ENCODE measurements at places on chromosomes 6 and 20.

GRCh38 chr6:41159415-41160082, 3.4 kb downstream of the TREM2 start:
- no peak for DNase-seq

DNA sequence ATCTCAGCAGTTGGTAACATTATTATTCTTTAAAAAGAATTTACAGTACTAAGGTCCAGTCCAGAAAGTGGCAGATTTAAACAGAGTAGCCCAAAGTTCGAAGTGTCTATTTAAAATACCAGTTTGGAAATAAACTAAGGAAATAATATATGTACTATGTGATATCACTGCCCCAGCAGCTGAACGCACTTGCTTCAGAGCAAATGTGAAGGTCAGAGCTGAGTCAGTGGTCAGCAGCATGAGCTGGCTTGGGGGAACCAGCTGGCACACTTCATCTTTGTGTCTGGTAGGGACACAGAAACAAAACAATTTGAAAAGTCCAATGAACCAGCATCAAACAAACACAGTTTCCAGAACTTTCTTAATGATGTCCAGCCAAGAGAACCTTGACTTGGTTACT, 15.4 kb downstream of the TMEM14B start:
- DNase-seq: no peak

DNA sequence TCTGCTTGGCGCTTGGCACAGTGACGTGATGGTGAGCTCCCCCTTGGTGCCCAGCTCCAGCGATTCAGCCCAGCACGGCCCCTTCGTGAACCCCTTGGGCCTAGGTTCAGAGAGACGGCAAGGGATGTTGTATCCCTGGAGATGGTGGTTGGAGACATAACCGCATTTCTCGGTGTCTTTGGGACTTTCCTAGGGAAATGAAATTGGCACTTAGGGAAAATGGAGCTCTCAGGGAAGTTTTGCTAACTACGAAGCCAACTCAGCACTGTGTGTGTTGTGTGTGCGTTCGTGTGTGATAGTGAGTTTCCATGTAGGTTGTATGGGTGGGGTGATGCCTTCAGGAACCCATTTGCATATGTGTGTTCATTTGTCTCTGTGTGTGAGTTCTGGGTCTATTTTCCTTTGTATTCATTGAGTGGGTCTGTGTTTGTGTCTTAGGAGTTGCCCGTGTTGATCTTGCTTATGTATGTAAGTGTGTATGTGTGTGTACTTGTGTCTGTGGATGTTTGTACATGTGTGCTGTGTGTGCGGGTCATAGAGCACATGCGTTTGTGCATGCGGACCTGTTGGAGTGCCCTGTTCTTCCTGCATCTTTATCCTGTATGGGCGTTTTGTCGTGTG, 46.4 kb downstream of the HNF4A start:
- DNase-seq: no peak

DNA sequence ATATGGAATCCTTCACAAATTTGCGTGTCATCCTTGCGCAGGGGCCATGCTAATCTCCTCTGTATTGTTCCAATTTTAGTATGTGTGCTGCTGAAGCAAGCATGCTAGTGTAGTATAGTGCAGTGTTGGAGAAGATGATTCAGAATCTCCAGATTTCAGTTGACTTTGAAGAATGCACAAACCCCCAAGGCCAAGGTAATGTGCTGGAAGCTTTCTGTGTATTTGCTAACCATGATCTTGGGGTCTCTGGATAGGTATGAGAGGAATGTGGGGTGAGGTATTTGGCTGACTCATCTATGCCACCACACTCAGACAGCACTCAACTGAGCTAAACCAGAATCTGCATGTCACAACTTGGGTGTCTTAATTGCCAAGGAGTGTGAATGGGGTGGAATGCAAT, 42.6 kb upstream of the DEK start:
- no peak for DNase-seq

GRCh38 chr6:149963462-149964307, at the start of gene ULBP1:
Gene ULBP1, plus strand, starts transcription at chr6:149963943. Its CDS starts 107 bp downstream, at chr6:149964050.
- DNase-seq: peak; percentile 80

- DNase-seq: no peak
Observed at GRCh38 chr20:11540558-11540957, 377.1 kb upstream of the BTBD3 start.

DNA sequence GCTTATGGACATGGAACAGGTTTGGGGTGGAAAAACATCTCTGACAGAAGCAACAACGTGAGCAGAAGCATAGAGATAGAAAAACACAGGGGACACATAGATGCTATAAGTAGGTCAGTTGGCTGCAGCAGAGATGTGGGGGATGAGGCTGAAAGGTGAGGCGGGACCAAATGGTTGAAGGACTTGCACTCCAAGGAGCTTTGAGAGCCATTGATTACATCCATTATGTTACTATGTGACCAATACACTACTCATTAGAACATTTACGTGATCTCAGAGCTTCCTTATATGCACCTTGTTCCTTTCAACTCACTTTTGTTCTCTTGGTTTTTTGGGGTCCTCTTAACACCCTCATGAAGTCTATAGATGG, 47.9 kb upstream of the TTPAL start:
- no peak for DNase-seq

DNA sequence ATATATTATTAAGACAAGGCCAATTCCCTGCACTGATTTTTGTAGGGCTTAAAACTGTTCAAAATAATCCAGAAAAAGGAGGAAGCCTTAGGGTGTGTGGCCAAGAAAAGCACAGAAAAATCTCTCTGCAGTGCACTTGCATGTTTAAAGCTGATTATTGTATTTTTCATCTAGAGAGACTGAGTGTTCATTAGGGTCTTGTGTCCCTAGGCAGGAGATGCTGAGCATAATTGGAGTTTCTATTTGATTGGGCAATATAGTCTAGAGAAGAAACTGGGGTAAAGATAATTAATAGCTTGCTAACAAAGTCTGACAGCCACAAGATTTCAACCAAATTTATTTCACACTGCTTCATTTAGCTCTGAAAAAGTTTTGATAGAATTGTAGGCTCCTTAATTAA, 2.4 kb downstream of the FLRT3 start:
- DNase-seq: no peak

DNA sequence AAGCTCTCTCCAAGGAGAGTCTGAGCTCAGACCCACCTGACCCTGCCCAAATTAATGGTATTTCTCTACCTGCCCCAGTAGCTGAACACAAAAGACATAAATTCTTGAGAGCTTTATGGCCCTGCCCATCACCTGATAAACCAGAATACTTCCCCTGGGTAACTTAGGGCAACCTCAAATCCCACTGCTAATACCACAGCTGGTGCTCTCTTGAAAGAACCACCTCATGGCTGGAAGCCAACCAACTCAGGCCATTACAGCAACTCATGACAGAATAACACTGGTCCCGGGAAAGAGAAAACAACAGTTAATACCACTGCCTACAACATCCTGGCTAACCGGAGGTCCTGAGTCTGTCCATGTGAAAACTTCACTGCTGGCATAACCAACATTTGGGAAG, 328.6 kb downstream of the NKAIN2 start:
- DNase-seq: no peak

GRCh38 chr6:130966344-130966980, 96.6 kb downstream of the EPB41L2 start:
- no peak for DNase-seq

- no peak for DNase-seq
Observed at GRCh38 chr6:151380848-151381205, 10.5 kb downstream of the ZBTB2 start.

DNA sequence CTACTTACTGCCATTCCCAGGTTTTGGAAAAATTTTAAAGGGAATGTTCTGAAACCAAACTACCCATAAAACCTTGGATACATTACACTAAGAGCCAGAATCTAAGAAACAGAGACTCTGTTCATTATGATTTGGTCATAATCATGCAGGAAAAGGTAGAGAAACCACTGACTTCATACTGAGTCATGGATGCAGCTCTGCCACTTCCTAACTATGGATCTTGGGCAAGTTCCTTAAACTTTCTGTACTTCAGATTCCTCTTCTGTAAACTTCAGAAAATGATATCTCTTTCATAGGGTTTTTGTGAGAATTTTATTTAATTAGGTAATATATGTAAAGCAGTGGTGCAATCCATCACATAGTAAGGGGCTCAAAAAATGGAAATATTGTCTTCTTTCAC, 20.0 kb downstream of the PLA2G7 start:
- no peak for DNase-seq

DNA sequence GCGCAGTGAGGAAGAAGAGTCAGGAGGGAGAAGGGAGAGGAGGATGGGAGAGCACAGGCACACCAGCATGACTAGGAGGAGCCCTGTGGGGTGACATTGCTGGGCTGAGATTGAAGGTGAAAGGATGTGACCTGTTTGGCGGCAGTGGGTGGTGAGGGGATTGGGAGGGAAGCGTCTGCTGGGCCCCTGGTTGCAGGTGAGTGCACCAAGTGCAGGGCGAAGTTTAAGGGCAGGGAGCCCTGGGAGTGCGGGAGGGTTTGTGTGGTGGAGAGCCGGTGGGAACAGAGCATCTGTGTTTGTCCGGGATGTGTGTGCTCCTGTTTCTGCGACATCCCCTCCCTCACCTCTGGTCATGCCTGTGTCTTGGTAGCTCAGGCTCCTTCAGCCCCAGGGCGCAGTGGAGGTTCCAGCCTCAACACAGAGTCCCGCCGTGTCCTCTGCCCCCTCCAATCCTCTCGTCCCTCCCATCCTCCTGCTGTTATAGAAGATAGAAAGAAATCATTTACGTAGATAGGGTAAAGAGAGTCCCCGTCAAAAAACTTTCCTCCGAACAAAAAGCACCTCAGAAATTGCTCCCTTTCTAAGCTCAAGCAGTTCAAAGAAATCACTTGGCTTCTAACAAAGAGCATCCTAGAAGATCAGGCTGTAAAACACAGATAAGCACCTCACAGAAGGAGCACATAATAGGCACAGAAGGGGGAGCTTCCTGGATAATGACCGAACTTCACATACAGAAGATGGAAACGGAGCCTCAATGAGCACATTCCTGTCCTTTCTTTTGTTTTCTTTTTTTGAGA, 25.0 kb downstream of the ULBP1 start:
- no peak for DNase-seq

DNA sequence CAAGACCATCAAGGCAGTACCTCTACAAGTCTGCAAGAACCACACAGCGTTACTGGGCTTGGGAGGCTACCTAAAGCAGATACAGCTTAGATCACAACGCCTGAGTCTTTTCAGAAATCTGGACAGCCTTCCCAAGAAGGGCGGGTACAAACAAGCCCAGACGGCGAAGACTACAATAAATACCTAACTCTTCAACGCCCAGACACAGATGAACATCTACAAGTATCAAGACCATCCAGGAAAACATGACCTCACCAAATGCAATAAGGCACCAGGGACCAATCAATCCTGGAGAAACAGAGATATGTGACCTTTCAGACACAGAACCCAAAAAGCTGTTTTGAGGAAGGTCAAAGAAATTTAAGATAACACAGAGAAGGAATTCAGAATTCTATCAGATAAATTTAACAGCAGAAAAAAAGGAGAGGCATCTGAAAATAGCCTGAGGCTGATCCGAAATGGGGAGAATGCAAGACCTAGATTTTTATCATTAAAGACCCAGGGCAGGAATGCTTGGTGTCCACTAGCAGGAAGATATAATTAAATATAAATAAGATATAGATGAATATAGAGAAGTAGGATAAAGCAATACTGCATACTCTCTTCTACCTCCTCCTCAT, 131.7 kb upstream of the COL21A1 start:
- no peak for DNase-seq

DNA sequence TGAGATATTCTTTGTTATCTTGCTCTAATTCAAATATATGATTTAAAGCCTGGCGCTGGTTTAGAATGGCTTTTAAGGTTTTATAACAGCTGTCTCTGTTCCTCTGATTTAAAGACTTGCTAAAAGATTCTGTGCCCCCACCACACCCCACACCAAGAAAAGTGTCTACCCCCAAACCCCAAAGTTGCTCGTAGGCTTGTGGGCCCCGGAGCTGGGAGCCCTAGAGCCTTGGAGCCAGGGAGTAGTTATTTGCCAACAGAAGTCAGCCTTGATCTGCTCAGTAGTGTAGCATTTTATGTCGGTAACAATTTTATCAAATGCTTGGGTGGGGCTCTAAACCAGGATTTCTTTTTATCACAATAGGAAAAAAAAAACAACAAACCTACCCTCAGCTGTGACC, 105.2 kb upstream of the TRAF3IP2 start:
- no peak for DNase-seq

DNA sequence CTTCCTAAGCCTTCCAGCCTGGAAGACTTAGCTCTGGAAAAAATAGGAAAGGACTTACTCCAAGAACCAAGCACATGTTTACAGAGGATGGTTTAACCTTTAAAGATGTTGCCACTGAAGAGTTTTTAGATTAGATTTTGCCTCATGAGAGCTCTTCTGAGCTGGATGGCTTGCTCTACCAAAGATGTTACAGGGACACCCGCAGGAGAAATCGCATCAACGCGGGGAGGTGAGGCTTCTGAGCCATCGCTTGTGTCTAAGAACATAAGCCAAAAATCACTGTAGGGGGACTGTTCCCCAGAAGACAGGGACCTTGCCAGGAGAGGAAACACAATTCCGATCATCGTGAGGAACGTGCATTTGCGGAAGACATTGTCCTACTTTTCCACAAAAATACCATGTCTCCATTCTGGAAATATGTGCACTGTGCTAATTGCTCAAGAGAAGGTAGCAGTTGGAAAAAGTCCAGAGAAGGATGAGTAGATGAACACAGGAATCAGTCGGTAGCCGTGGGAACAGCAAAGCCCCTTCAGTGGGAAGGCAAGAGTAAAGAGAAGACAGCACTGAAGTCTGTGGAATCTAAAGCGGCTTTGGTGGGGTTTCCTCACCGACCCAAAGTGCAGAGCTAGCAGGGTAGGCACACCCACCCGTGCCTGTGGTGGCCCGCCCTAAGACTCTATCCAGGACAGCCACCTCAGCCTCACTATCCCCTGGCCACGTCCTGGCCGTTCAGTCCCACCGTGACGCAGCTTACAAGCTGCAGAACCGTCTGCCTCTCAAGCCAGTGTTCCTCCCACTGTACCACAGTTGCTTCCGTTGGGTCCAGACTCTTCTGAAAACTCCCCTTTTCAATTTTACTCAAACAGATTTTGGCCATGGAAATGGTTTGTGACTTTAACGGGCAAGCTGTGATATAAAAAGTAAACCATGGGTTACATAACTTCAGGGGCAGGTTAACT, 334.8 kb downstream of the NRN1 start:
- no peak for DNase-seq

GRCh38 chr20:227439-228105, 514 bp downstream of the DEFB129 start:
- DNase-seq: no peak

- no peak for DNase-seq
Observed at GRCh38 chr6:15255909-15256395, 10.1 kb downstream of the JARID2 start.
